Ureter (tissue), 1 donor: ENCODE measurements at places on chromosomes 1 and 21. TPM values are rescaled to one million over a fixed set of nuclear protein-coding genes. Genes with fewer than 3 reads are reported as not detected.

DNA sequence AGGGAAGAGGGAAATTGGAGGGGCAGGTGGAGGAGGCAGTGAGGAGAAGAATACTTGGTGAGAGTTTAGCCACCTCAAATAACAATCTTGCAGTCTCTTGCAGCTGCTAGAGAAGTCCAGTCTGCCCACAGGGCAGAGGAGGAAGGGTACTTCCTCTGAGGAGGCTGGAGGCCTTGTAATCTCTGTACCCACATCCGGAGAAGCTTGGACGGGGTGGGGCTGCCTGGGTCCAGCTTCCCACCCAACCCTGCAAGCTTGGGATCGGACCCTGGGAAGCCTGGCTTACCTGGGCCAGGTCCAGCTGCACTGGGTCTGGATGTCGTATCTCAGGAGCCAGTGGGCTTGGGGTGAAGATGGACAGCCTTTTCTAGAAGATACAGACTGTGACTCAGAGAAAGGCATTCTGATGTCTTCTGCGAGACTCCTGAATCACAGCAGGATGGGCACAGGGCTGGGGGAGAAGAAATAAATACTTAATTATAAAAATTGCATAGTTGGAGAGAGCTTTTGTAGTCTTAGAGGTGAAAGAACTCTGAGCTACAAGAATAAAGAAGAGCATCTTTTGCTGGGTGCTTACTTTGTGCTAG, 111.8 kb upstream of the JUN start:
- DNase-seq: no peak

DNA sequence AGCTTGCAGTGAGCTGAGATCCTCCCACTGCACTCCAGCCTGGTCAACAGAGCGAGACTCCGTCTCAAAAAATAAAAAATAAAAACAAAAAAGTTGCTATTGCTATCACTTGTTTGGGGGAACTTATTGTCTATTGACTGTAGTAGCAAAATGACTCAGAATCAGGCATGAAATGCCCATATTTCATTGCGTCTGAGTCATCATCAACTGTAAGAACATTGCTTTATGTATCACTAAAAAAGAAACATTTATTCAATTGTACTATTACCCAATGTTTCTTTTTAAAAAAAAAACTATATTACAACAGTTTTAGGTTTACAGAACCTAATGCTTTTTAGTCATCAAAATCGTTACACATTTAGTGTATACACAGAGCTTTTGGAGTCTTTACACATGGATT, 91.0 kb upstream of the FMN2 start:
- DNase-seq: no peak

DNA sequence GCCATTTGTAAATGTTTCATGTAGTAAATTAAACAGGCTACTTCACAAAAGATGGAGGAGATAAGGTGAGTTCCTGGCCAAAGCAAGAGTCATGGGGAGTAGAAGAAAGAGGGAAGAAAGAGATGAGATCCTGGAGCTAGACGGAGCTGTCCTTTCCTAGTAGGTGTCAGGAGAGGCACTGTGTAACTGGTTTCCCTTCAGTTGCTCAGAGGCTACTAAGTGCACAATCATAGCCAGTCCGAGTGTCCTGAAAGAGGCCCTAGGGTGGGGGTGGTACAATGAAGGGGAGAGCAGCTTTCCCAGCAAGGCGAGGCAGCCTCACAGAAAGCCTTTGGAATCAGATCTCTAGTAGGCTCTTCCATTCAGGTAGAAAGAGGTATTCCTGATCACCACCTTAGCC, 390.9 kb downstream of the KCNH1 start:
- no peak for DNase-seq

- DNase-seq: peak; percentile 90
Measured at GRCh38 chr1:178031856-178032320, 62.0 kb upstream of the RASAL2 start.

DNA sequence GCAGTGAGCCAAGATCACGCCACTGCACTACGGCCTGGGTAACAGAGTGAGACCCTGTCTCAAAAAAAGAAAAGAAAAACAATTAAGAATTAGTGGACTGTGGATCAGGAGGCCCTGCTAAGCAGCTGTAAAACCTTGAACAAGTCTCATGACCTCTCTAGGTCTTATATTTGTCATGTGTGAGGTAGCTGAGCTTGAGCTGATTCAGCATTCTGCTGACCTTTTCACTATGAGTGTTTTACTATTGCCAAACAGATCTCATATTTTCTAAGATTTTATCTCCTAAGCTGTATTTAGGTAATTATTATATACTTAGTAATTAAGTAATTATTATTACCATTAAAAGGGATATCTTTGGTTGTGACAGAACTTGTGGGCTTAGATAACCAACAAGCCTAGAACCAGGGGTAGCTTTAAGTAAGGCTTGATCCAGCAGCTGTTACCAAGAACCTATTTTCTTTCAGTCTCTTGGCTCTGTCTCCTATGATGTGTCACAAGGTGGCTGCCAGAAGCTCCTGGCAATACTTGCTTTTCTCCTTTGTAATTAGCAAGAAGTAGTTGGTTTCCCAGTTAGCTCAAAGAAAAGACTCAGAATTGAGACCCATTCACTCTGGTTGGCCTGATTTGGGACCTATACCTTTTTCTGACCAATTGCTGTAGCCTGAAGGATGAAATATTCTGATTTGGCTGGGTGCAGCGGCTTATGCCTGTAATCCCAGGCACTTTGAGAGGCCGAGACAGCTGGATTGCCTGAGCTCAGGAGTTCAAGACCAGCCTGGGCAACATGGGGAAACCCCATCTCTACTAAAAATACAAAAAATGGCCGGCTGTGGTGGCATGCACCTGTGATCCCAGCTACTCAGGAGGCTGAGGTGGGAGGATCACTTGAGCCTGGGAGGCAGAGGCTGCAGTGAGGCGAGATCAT, 8.5 kb upstream of the ZC3H12A start:
- DNase-seq: no peak

DNA sequence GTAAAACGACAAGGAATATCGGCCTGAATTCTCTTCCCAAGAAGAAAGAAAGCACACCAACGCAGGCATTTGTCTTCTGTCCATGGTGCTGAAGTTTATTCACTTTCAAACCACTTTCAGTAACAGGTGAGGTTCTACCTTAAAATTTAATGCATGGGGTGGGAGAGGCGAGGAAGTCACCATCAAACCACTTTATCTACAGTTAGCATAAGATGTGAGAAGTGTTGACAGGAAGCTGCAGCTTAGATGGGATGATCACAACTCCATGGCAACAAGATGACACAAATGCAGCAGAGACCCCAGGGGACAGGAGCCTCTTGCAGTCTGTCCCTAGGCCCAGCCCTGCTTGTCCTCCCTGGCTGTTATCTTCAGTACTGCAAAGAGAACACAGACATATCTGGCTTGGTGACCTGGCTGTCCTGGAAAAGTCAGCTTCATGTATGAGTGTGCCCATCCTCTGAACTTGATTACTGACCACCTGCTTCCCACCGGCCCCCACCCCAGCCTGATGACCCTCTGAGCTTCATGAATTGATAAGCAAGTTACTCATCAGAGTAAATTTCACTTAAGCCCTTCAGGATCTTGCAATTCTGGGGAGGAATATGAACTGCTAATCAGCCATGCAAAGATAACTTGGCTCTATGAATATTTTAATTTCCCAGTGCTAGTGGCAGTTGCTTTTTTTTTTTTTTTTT, 1.8 kb downstream of the NPPA start:
- DNase-seq: no peak

DNA sequence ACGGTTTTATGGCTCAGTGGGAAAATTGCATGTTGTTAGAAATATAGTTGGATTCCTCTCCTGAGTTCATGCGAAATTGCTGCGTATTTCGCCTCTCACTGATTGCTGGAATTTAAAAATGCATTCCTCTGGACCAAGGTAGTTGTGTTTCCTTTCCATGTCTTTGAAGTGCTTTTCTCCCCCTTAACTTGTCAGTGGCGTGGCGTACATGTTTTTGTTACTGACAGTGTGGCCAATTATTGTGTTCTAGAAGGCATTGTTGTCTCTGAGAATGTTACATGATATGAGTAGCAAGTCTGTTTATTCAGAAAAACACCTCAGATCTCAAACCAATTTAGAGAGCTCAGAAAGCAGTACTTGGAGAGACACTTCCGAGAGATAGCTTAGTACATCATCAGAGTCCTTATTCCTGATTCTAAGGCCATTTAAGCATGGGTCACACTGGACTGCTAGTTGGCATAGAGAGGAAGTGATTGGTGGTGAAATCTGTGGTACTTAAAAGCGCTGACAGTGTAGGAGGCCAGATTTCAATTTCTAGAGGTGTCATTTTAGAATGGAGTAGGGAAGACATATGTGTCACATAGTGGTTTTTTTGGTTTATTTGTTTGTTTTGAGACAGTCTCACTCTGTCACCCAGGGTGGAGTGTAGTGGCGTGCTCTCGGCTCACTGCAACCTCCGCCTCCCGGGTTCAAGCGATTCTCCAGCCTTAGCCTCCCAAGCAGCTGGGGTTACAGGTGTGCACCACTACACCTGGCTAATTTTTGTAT, 184.4 kb downstream of the RYR2 start:
- DNase-seq: no peak

The CD101 gene
- 1.1 TPM for total RNA-seq
